ENCODE measurements at places on chromosomes 5 and 9.

- DNase-seq = no peak
Observed at GRCh38 chr5:169670769-169671525, 33.9 kb downstream of the DOCK2 start.

DNA sequence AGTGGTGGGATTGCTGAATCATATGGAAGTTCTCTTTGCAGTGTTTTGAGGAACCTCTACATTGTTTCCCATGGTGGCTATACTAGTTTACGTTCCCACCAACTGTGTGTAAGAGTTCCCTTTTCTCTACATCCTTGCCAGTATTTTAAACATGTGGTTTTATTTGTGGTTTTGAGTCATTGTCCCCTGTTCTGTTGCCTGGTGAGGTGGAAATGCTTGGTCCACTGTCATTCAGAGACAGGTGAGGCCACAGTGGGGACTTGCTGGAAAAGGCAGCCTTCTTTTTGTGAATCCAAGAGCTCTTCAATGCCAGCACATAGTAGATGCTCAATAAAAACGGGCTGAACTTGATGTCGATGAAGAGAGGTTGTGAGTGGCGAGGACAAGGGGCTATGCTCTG, 44.2 kb downstream of the SH3PXD2B start:
- DNase-seq = no peak

GRCh38 chr5:157463081-157463480, 3.1 kb downstream of the NIPAL4 start:
- DNase-seq = no peak

DNA sequence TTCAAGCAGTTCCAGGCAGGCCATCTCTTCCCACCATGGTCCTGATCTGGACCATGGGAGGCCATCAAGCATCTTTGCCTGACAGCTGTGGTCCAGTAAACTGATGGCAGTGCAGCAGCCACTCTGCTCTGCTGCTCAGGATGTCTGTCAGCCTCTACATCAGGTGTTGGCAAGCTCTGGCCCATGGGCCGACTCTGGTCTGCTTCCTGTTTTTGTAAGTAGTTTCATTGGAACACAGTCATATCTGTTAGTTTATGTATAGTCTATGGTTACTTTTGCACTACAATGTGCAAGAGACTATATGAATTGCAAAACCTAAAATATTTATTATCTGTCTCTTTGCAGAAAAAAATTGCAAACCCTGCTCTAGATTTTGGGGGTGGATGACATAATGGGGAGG, 225.0 kb downstream of the KCTD16 start:
- DNase-seq = no peak

GRCh38 chr5:172052450-172053236, 46.2 kb upstream of the FBXW11 start:
- DNase-seq = no peak

- DNase-seq = no peak
Observed at GRCh38 chr9:116504893-116505480, 182.1 kb upstream of the TRIM32 start.

- no peak for DNase-seq
Observed at GRCh38 chr5:174972291-174972690, 247.9 kb downstream of the MSX2 start.

GRCh38 chr5:170393958-170394357, 4.8 kb upstream of the KCNMB1 start:
- DNase-seq = no peak

GRCh38 chr5:6758236-6758635, 45.0 kb downstream of the TENT4A start:
- no peak for DNase-seq

DNA sequence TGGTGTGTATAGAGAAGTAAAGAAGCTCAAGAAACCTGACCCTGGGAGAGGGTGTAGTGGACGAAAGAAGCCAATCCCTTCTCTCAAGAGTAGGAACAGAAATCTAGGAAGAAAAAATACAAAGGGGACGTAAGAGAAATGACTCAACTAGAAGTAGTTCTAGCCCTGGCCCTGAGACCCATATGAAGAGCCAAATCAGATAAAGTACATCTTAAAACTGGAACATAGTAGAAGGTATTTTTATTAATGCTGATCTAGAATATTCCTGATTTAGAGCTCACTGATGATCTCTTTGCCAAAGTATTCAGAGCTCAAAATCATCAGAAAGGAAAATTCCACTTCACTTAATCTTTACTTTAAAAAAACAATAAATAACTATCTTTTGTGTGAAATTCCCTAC, 184.8 kb downstream of the MLLT3 start:
- no peak for DNase-seq

- no peak for DNase-seq
Observed at GRCh38 chr5:91132550-91132949, 250.6 kb downstream of the ARRDC3 start.

DNA sequence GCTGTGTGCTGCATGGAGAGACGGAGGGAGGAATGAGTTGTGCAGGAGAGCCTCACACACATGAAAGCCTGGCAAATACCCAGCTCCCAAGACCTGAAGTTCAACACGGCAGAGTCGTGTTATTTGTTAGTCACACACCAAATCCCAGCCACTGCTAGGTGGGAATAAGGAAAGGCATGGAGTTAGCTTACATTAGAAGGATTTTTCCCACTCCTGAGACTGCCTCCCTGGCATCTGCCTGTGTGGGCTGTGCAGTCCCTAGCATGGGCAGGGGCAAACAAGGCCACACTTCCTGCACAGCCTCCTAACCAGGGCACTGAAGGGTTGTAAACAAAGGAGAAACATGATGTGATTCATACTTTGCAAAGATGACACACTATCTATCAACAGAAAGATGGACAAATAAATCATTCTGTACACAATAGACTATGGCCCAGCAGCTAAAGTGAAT, 306.8 kb downstream of the SPOCK1 start:
- no peak for DNase-seq

DNA sequence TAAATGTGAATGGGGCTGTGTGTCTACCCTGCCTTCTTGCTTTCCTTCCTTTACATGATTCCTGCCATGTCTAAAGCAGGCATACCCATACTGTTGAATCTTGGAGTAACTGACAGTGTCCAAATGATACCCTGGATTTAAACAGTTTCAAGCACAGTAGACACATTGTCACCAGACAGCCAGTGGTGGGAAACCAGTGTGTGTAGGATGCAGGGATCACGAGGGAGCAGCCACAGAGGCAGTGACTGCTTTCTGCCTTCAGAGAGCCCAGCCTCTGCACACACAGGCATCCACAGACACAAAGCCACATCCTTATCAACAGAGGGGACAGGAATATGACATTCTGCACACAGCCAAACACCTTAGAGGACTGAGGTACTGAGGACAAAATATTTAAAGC, 184.2 kb upstream of the TBCA start:
- no peak for DNase-seq

DNA sequence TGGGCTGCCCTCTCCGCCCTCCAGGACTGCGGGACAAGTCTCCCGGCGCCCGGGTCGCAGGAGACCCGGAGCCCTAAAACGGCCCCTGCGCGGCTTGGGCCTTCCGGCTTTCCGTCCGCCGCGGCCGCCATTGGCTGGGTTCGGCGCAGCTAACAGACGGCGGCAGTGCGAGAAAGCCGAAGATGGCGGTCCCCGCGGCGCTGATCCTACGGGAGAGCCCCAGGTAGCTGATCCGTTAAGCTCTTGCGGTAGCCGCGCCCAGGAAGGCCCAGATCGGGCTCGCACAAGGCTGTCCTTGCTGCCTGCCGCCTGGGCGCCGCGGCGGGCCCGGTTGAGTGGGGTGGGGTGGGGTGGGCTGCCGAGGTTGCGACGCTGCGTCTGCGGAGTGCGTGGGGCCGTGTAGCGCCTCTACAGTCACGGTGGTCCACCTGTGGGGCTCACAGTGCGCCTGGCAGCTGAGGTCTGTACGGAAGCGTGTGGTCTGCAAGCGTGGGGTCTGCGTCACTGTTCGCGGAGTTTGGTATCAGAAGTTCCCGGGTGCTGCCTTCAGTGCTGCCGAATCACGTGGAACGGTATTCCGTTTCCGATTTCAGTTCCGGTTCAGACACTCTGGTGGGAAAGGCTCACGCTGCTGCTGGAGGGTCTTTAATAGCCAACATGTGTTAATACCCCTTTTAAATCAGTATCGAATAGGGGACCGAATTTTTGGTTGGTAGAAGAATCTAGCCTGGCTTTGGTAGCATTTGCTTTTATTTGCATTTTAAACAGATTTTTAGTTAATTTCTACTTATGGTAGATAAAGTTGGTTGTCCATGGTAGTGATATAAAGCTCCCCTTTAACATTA, at the start of gene COMMD10:
Gene COMMD10, plus strand, starts transcription at position 155 of the 845 bp plus-strand sequence.
- DNase-seq = peak; percentile 80

DNA sequence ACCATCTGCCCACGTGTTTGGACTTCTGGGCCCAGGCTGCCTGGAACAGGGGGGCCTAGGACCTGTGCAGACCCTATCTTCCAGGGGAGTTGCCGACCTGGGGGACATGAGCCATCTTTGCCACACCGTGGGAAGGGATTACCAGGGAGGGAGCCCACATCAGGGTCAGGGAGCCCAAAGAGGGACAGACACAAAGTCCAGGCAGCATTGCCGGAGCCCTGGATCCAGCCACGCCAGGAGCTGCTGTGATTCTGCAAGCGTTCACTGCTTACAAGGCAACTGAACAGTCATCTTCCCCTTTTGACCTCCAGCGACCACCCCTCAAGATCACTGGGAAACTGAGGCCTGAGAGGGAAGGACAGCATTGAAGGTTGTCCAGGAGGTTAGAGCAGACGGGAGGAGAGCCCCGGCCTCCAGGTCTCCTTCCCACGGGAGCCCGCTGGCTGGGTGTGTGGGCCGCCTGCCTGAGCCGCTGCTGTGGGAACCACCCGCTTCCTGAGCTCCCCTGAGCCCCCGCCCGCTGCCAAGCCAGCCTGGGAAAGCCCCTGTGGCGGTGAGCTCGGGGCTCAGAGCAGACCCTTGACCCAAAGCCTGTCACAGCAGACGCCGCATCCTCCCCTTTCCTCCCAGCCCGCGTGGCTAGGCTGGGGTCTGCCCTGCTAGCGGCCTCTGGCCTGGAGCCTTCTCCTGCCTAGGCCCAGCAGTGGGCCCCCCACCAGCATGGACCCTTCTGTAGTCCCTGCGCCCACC, 17.1 kb upstream of the NOTCH1 start:
- no peak for DNase-seq

DNA sequence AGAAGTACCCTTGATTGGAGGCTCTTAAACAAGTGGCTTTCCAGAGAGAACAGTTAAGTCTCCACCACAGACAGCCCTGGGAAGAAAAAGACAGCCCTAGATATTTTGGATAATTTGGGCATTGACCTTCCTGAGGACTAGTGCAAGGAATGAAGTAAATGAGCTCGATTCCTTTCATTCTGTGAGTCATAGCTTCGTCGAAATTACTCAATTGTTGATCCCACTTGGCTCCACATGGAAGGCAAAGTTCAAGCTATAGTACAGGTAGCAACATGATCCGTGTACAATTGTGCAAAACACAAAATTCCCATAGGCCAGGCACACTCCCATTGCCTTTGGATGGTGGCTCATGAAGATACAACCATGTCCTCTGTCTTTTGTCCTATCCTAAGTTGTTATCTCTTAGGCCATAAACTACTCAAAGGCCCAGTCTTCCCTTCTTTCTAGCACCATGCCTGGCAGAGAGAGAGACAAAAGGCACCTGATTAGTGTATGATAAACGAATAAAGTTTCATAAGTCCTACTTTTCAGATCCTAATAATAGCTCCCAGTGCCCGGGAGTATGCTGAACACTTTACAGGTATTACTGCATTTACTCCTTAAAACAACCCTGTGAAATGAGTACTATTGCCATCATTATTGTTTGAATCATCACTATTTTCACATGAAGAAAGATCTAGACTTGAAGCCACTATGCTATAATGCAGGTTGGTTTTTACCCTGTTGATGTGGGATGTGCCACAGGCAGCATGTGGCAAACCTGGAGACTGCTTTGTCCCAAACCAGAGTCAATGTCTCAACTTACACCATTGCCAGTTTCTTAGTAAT, 116.7 kb upstream of the RANBP3L start:
- DNase-seq = no peak

DNA sequence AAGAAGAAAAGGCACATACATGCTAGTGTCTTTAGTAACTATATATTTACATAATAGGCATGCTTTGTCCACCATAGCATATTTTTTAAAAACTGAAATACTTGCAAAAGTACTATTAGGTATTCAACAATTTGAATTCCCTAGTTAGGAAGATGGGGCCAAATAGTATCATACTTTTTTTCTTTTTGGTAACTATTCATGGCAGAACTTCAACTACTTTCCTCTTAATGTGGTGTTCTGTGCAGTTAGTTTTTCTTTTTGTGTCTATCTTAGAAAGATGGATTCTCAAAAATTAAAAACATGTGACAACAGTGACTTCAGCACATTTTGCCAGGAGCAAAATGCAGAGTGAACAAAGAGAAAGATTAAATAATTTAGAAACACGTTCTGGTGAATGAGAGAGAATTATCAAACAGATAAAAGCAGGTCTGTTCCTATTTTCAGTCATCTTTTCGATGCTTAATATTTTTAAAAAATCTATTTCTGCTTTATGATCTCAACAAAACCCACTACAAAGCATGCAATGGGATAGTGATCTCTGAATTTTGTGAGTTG, 341.1 kb downstream of the ARL15 start:
- no peak for DNase-seq

GRCh38 chr5:501831-502184, 22.4 kb downstream of the SLC9A3 start:
- DNase-seq = no peak

DNA sequence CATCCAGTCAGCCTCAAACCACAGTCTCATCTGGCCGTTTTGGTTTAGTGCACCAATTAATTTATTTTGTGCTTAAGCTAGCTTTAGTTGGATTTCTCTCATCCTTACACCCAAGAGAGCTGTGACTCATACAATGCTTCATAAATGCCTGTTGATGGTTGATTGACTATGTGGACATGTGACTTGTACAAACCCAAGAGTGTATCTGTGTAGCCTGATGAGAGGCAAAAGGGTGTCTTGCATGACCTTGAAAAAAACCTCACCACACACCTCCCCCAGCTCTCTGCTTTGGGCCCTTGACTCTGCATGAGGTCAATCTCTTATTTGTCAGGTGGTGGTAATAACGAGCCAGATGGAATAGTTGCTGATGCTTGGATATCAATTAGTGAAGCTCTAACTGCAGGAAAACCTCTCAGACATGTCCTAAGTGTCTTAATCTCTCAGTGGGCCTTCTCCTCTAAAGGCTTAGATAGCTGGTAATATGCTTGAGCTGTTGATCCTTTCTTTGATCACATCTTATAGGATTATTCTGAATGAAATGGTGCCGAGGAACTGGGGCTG, 10.6 kb upstream of the GLRA1 start:
- no peak for DNase-seq

GRCh38 chr5:45793638-45794532, 97.7 kb upstream of the HCN1 start:
- DNase-seq = no peak

DNA sequence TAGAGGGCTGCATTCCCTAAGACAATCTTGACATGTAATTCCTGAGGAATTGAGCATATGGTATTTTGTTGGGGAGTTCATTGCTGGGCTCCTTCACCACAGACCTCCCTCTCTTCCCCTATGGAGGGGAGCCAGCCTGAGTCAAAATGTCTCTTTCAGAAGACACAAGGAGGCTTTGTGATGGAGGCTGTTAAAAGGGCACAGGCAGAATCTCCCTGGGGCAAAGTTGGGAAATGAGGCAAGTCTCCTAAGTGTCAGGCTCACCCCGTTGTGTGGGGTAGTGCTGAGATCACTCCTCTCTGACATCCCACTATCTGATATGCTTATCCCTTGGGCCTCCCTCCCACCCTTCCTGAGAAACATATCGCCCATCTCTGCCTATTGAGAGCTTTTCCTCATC, 30.6 kb downstream of the GFRA3 start:
- no peak for DNase-seq

- DNase-seq = peak; percentile 54
Observed at GRCh38 chr9:129336601-129337331, 158.7 kb upstream of the IER5L start.

- DNase-seq = no peak
Observed at GRCh38 chr5:143653766-143654282, 158.1 kb upstream of the HMHB1 start.
